MG63 (cell line): ENCODE measurements at places on chromosomes 12 and 14. TPM values are rescaled to one million over a fixed set of nuclear protein-coding genes. Genes with fewer than 3 reads are reported as not detected.

Gene INHBC
- total RNA-seq = not detected in 2 replicates

DNA sequence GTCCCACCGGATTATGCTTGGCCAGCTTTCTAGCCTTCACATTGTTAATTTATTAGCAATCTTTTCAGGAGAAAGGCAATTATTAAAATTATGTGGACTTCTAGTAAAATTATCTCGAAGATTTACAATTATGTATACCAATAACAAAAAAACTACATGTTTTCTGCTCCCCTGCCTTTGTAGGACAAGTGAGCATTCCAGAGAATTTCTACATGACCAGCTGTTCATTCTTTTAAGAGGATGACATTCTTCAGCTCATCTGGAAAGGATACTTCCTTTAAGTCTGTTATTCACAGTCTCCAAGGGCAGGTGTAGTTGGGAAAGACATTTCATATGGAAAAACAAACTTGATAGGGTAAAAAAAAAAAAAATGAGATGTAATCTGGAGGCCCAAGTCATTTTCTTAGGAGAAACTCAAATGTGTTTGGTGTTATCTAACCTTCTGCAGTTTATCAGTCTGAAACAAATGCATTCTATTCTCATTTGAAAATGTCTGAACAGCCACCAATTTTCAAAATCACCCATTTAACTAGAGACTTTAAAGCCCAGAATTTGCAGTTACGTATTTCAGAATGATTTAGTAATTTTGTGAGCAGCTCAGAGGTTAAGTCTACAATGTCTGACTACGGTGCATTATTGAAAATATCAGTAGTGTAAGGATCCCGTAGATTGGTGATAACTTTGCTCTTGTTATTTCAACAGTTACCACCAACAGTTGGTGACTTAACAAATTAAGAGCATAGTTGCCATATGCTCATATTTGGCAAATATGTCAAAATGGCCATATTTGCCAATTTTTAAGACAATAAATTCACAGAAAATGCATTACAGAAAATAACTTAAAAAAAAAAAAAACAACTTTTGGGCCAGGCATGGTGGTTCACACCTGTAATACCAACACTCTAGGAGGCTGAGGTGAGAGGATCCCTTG lies 1.8 kb upstream of the PHLDA1 start:
- DNase-seq = no peak

Gene MMP17
- 10.4 and 10.8 TPM in 2 replicates for total RNA-seq

GRCh38 chr14:88098163-88098562 lies 93.2 kb downstream of the GPR65 start:
- no peak for DNase-seq

DNA sequence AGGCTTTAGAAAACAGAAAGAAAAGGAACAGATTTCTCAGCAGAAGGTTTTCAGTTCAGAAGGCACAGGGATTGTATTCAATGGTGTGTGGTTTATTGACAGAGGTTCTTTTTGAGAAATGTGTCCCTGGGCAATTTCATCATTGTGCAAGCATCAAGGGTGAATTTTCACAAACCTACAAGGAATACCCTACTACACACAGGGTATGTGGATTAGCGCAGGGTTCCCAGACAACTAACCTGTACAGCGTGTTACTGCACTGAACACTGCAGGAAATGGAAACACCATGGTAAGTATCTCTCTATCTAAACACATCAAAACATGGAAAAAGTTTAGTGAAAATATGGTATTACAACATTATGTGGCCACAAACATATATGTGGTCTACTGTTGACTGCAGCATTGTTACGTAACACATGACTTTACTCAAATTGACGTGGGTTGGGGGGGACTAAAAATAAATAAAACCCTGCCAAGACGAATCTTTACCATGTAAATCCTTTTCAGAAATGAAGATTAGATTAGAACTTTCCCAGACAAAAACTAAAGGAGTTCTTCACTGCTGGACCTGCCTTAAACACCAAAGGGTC lies 893.1 kb downstream of the TMEM121 start:
- DNase-seq = no peak

- DNase-seq = no peak
Observed at GRCh38 chr14:88770736-88771135, 22.0 kb downstream of the EML5 start.

GRCh38 chr14:93544212-93544611 lies 113.5 kb downstream of the UNC79 start:
- no peak for DNase-seq

DNA sequence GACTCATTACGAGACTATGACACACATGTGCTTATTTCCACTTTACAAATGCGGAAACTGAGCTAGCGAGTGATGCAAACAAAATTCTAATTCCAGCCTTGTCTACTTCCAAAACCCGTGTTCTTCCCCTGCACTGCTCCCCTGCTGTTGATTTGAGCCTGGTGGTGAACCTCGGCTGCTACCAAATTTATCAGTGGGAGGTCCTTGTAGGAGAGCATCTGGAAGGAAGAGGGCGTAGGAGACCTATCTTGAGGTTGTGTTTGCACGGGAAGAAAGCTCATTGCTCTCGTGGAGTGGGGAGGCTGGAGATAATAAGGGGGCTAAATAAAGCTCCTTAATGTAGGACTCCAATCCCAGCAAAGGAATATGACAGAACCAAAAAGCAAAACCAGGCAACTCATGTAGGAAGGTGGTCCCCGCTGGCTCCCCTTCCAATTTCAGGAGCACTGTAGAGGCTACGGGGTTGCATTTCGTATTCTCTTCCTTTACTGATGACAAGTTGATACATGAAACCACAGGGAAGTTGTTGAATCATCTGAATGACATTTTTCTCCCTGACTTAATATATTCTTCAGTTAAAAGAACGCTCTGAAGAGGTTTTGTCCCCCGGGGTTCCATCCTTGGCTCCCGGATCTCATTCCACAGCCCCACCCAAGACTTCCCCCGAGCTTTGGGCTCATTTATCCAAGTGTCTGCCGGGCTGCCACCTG lies 52.6 kb downstream of the FZD10 start:
- no peak for DNase-seq

GRCh38 chr12:16619537-16619936 lies 13.6 kb upstream of the LMO3 start:
- no peak for DNase-seq

Gene VDR
- total RNA-seq = 14.7 and 15.9 TPM in 2 replicates

DNA sequence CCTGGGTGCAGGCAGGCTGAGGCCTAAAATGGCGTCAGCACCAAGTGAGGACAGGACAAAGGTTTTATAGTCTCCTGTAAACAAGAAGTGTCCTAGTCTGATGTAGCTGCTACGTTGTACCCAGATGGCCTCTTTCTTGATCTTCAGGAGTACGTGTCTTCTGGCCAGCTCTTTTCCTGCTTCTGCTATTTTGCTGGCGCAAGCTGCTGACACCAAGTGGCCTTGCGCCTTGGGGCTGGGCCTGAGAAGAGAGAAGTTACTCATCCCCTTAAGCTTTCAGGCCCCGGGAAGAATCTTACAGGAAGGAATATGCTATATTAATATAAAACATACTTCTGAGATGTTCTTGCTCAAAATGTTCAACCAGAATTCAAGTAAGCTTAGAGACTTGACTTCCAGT lies 605.2 kb downstream of the GALC start:
- DNase-seq = no peak

Gene GLI1
- total RNA-seq = 0.03 TPM in 1 of 2 replicates, not detected in the other

DNA sequence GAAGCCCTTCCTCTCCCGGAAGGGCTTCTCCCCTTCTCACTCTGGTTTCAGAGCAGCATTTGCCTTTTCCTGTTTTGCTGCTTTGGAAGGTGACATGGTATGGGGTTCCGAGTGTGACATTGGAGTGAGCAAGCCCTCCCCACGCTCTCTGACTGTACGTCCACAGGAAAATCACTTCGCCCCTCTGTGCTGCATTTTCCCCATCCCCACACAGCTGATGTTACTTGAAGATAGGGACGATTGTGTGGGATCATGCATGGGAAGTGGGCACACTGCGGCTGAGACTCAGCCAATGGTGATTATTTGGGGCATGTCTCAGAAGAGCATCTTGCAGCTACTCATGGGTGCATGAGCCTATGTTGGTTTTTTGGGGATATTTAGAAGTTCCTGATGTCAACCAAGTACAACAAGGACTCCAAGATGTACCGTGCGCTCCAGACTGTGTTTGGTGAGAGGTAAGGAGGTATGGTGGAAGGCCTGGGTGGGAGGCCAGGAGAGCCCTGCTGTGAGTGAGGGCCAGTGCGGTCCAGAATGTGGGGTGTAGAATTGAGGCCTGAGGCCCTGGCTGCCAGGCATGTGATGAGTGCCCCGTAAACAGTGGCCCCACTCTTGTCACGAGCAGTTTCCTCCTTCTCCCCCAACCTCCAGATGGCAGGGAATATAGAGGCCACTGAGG lies 15.1 kb downstream of the CYP46A1 start:
- no peak for DNase-seq

- peak; percentile 79 for DNase-seq
Observed at GRCh38 chr14:31937730-31938346, 139.3 kb upstream of the ARHGAP5 start.

Gene HAL
- total RNA-seq = not detected in 2 replicates

Gene RAPGEF3
- 2.9 and 6.1 TPM in 2 replicates for total RNA-seq

Gene GALNT6
- total RNA-seq = not detected in 2 replicates

DNA sequence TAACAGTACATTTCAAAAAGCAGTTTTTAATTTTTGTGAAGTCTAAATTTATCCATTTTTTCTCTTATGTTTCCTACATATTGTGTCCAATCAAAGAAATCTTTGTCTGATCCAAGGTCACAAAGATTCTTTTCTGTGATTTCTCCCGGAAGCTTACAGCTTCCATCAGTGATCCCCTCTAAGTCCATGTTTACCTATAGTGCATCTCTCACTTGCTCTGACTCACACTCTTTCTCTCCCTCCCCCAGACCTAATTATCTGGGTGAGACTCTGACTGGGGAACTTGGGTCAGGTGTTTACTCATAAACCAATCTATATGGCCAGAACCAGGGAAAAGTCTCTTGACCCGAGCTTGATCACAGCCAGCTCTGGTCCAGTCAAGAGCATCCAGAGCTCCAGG lies 224.4 kb downstream of the SPTSSA start:
- DNase-seq = no peak

DNA sequence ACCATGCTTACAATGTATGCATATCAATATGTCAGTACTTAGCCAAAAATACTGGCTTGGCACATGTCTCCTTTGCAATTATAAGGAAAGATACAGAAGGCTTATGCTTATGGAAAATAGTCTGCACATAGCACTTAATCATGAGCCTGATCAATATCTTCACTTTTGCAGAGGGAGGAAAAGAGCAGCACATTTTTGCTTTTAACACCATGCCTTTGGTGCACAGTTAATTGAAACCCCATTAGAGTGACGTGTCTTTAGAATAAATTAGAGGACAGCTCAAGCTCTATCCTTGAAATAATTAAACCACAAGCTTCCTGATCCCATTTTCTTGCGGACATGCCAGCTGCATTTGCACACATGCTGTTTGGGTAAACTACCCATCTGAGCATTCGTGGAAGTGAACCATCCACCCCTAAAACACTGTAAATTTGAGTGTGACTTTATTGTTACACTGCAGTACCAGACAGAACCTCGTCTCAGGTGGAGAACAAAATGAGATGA lies 839.9 kb upstream of the MGAT4C start:
- no peak for DNase-seq

Gene FZD10
- not detected in 2 replicates for total RNA-seq

Gene GPRC5D
- not detected in 2 replicates for total RNA-seq

DNA sequence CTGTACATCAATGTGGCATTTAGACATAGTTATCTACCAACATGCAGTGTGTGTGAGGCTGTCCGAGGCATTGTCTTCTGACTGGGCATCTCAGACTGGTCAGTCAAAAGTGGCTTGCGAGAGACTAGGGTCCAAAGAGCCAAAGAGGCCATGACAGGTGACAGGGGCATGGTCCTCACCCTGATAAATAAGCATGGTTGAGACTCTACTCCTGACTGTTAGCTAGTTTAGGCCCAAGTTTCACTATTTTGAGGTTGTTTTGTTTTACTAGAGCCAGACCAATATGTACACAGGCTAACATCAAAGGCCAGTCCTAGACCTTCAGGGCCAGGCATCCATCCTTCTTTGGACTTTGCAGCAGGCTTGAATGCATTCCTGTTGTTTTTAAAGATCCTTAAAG lies 76.9 kb upstream of the SRSF5 start:
- DNase-seq = no peak

Gene DDN
- total RNA-seq = 0.13 TPM in 1 of 2 replicates, not detected in the other

Gene KRT75
- total RNA-seq = not detected in 2 replicates

- no peak for DNase-seq
Observed at GRCh38 chr12:92863251-92863650, 65.8 kb downstream of the EEA1 start.

GRCh38 chr14:79064214-79064613 lies 894.0 kb downstream of the NRXN3 start:
- no peak for DNase-seq

DNA sequence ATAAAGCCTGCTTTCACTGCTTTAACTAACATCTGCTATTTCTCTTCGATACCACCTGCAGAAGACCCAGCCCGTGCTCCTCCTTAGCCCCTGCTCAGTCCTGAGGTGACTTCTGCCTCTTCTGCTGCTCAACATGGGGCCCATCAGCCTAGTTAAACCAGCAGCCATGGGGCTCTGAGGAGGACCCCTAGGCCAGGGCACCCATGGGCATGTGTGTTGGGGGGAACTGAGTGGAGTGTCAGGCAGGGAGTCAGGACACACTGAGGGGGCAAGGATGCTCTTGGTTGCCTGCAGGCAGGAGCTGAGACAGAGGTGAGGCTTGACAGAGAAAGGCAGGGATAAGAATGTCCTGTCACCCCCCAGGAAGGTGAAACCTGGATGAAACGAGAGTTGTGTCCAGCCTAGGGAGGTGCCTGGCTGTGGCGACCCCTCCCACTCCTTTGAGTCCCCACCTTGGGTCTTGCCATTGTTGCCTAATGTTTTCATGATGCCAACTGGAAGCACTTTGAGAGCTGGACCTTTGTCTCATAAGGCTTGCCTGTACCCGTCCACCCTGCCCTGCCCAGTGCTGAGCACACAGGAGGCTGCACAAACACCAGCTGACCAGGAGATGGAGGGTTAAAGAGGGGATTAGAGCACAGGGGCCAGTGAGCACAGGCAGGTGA lies 12.5 kb upstream of the RABGGTA start:
- DNase-seq = no peak

- no peak for DNase-seq
Observed at GRCh38 chr12:124745465-124745890, 118.2 kb downstream of the SCARB1 start.

Gene KDM5A
- 28.1 and 31.4 TPM in 2 replicates for total RNA-seq

GRCh38 chr12:96120359-96121100 lies 73.6 kb upstream of the ELK3 start:
- no peak for DNase-seq

- no peak for DNase-seq
Observed at GRCh38 chr12:52335598-52336262, 14.5 kb upstream of the KRT83 start.

Gene FBRSL1
- total RNA-seq = 10.7 and 12.7 TPM in 2 replicates

GRCh38 chr12:10016881-10017280 lies 6.5 kb downstream of the CLEC12B start:
- no peak for DNase-seq
